ENCODE measurements at places on chromosomes 2 and 18.

DNA sequence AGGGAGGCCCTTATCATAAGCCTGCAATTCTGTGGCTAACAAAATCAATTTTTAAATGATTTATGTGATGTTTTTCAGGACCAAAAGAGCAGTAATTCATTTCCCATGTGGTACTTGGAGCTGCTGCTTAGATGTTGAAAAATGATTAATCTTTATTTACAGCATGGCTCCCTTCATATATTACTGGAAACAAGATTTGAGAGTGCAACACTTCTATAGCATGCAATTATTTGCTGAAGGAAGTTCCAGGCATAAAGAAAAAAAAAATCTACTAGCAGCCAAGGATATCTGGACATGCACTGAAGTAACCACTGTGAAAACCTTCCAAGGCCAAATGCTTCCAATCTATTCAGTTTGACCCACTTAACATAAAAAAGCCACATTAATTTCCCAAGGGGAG lies 186.3 kb downstream of the SLC8A1 start:
- no peak for DNase-seq

- no peak for DNase-seq
These were observed at the start of gene ZAP70 for GRCh38 chr2:97713296-97714083. ZAP70 (plus strand) TSS chr2:97713576; CDS start chr2:97724037, 10,461 bp downstream.

DNA sequence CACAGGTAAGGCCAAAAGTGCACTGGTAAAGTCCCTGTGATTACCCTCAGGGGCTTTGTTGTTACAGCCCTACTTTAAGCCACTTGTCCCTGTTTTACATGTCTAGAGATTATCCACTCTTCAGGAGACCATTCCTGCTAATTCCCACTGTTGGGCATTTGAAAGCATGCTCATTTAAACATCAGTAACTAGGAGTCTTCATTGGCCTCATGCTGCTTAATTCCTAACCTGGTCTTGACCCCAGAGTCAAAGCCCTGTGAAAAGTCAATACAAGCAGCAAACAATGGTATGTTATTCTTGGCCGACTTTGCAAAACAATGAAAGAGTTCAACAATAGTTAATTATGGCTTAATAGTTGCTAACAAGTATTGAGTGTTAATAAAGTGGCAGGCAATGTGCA lies 23.2 kb downstream of the AFF3 start:
- DNase-seq = no peak

- DNase-seq = no peak
These were observed 19.1 kb downstream of the CTLA4 start for GRCh38 chr2:203886661-203887151.

GRCh38 chr2:7289697-7290096 lies 372.5 kb downstream of the RNF144A start:
- no peak for DNase-seq

DNA sequence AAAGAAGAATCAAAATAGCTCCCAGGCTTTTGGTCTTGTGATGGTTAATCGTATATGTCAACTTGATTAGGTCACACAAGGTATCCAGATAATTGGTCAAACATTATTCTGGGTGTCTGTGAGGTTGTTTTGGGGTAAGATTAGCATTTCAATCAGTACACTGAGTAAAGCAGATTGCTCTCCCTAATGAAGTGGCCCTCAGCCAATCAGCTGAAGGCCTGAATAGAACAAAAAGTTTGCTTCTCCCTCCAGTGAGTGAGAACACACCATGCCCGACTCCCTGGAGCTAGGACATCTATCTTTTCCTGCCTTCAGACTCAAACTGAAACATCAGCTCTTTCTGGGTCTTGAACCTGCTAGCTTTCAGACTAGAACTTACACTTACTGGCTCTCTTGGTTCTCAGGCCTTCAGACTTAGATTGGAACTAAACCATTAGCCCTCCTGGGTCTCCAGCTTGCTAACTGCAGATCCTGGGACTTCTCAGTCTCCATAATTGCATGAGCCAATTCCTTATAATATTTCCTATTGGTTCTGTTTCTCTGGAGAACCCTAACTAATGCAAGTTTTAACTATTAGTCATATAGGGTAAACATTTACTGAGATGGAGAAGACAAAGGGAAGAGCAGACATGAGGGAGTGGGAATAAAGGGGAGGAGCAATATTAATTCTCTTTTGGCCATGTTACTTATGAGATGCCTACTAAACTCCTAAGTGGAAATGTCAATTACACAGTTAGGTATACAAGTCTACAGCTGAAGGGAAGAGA lies 25.5 kb downstream of the LNPK start:
- DNase-seq = no peak

GRCh38 chr2:69729781-69730180 lies 12.2 kb upstream of the ANXA4 start:
- no peak for DNase-seq

DNA sequence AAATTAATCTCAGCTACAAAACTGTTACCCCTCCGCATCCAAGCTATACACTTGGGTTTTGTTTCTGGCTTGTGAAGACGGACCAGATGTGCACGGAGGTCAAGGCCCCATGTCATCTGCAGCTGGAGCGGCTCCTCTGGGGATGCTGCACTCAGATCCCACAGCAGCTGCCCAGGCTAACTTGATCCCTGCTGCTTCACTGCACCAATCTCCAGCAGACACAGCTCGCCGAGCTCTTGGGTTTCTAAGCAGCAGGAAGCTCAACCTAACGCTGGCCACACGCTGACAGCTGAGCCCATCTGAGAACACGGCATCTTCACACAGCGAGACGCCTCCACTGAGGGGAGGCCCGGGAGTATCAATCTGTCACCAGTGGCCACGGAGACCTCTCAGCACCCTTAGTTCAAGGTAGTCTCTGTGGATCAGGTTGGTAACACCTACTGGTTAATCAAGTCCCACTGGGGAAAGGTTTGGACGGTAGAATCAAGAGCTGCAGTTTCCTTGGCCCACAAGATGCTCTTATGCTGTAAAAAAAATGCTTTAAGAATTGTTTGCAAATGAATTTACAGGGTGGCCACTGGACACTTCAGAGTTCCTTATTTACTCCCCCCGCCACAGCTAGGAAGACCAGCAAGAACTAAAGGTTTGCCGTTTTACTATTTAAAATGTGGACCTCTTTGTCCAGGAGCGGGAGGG lies 67.5 kb downstream of the EMILIN2 start:
- DNase-seq = no peak

DNA sequence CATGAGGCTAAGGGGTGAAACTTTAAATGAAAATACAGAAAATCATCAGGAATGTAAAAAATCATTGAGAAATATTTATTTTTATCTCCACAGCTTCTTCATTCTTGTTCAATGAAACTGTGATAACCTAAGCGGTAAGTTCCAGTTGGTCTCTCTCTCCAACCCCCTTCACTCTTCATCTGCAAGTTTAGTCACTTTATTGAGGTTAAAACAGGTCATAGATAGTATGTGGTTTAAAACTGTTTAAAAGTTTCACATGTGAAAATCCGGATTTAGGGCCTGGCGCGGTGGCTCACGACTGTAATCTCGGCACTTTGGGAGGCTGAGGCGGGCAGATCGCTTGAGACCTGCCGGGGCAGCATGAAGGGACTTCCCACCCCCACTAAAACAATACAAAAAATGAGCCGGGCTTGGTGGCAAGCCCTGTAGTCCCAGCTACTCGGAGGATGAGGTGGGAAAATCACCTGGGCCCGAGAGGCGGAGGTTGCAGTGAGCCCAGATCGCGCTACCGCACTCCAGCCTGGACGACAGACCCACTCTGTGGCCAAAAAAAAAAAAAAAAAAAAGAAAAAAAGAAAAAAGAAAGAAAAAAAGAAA lies 1.6 kb upstream of the PHLPP1 start:
- DNase-seq = no peak

- DNase-seq = no peak
These were observed 226.3 kb downstream of the EIPR1 start for GRCh38 chr2:3151153-3151918.

DNA sequence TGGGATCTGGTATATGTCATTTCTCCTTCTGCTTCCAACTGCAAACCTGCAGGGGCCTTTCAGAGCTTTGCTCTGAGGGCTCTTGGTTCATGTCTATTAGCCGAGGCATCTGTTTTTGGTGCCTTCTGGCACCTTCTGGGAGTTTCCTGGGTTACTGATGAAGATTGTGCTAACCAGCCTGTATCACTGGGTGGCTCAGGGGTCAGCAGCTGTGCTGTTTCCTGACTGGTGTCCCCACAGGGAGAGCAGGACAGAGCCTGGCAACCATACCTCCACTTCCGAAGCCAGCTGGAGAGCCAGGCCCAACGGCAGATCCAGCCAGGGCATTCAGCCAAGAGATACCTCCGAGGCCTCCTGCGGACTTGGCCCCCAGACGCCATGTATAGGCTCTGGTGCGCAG lies 17.5 kb downstream of the KIAA2012 start:
- DNase-seq = no peak

GRCh38 chr2:217356781-217357180 lies 496.9 kb upstream of the TNP1 start:
- no peak for DNase-seq

DNA sequence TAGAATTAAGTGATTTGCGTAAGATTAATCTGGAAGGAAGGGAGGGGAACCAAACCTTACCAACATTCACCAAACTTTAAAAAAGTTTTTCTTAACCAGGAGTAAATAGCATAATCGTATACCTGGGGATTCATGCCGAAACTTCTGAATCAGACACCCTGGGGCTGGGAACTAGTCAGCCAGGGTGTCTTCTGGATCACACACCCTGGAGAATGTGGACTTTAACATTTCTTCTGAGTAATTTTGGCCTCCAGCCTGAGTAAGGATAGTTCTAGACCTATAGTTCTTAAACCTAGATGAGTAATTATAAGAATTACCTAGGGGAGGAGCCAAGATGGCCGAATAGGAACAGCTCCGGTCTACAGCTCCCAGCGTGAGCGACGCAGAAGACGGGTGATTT lies 44.1 kb upstream of the MEIS1 start:
- DNase-seq = no peak

DNA sequence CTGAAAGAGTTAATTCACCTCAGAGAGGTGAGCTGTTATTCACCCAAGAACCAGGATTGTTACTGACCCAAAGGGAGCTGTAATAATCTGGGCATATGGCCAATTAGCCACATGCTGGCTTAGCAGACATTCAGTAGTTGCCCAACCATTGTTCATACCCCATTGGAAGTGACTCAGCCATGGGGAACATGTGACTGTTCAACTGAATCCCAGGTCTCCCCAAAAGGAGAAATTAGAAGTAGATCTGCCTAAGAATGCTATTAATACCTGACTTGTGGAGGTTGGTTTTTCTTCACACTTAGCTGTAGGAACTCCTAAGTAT lies 272.6 kb upstream of the UBE2E3 start:
- DNase-seq = peak; percentile 82

DNA sequence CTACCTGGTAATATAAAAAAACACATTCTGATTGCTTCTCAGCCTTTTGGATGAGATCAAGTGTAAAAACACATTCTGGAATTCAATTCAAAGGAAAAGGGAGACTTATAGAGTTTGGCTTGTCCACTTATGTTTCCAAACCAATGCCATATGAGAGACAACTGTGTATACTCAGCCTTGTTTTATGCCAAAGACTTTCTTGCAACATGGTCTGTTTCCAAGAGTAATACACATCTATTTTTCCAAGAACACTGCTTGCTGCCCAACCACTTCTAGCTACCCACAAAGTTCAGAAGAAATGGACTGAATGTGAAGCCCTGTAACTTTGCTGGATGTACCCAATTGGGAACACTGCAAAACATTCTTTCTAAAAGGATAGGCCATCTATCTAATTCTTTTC lies 48.0 kb upstream of the GRB14 start:
- no peak for DNase-seq

- no peak for DNase-seq
These were observed 18.0 kb downstream of the MBP start for GRCh38 chr18:77114415-77115191.

DNA sequence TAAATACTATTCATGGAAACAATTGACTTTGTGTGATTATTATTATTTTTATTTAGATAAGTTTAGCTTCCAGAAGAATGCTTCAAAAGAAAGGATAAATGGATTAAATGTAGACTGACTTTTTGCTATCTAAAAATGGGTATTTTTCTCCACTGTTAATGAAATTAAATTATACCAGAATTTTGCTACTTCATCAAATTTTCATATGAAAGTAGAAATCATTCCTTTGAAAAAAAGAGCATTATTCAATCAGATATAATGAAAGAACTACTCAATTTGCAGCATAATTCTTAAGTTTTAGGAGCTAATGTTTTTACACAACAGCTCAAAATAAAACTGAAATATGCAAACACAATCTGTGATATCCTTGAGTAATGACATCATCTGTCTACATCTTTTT lies 1424.6 kb downstream of the DPP10 start:
- DNase-seq = no peak

- DNase-seq = no peak
These were observed 33.9 kb downstream of the ACOXL start for GRCh38 chr2:110766291-110766690.

DNA sequence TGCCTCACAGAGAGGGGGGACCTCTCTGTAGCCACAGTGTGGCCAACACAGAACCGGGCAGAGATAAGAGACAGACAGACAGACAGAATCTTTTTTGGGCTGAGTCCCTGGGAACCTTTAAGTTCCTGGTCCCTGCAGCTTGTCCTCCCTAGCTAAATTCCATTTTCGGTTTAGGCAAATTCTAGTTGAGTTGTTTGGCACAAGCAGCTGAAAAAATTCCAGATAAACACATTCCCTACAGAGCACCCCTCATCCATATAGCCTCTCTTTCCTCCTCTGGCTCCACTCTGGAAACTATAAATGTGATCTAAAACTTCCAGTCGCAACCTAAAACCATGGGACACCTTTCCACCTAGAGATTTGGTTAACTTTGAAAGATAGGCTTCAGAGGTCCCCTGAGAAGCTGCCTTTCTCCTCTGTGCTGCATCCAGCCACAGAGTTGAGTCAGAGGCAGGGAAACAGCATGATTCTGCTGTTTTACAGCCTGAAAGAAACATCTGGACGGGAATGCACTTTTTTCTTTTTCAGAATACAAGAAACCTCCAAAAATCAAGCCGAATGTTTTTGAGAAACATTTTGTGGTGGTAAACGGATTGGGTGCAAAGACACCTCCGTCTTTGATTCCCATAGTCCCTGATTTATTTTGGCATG lies 30.9 kb downstream of the SLC4A3 start:
- no peak for DNase-seq

- no peak for DNase-seq
These were observed 34.9 kb downstream of the BCL11A start for GRCh38 chr2:60518567-60518966.

- no peak for DNase-seq
These were observed 52.4 kb upstream of the PTMA start for GRCh38 chr2:231655894-231656293.

- DNase-seq = no peak
These were observed 45.8 kb downstream of the NEMP2 start for GRCh38 chr2:190488516-190489233.

- no peak for DNase-seq
These were observed 27.9 kb downstream of the CCDC88A start for GRCh38 chr2:55391615-55392242.

GRCh38 chr2:125652280-125652679 lies 1003.7 kb upstream of the GYPC start:
- no peak for DNase-seq

GRCh38 chr2:238561230-238561629 lies 134.5 kb downstream of the ASB1 start:
- DNase-seq = no peak
